ENCODE measurements at places on chromosomes 3 and 15. TPM values are rescaled to one million over a fixed set of nuclear protein-coding genes. Genes with fewer than 3 reads are reported as not detected.

The CLDN1 gene
- total RNA-seq, result 0.79 TPM

The KLHL40 gene
- not detected for total RNA-seq

The AGTR1 gene
- total RNA-seq, result under 0.01 TPM

The PTH1R gene
- 0.85 TPM for total RNA-seq

The SCN5A gene
- total RNA-seq, result 6.5 TPM

The ARHGEF26 gene
- 0.33 TPM for total RNA-seq

The COL8A1 gene
- total RNA-seq, result 653 TPM

The P2RY1 gene
- total RNA-seq, result 0.88 TPM

The C3orf49 gene
- not detected for total RNA-seq

GRCh38 chr15:78082743-78083110 lies 5.2 kb upstream of the TBC1D2B start:
- DNase-seq, result no peak

DNA sequence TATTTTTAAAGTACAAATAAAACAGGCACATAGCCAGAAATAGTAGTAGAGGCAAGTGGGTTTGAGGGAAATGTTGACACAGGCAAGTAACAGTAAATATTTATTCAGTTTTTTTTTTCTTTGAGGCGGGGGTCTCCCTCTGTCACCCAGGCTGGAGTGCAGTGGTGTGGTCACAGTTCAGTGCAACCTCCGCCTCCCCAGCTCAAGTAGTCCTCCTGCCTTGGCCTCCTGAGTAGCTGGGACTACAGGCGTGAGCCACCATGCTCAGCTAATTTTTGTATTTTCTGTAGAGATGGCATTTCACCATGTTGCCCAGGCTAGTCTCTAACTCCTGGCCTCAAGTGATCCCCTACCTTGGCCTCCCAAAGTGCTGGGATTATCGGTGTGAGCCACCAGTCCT lies 43.5 kb downstream of the PHLDB2 start:
- no peak for DNase-seq

DNA sequence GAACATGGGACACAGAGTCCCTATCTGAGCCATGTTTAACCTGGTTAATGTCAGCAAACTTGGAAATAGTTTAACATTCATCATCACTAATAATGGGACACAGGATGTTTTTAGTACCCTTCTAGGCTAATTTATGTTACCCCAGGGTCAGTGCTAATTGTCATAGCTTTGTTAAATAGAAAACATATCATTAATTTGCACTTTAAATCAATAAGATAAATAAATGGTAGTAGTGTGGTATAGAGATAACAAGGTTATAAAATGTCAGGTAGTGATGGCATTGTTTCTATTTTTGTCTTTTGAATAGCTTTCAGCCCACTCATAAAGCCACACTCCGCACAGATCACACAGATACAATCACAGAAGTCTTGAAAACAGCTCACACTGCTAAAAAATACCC lies 534.9 kb downstream of the MECOM start:
- peak; percentile 37 for DNase-seq

DNA sequence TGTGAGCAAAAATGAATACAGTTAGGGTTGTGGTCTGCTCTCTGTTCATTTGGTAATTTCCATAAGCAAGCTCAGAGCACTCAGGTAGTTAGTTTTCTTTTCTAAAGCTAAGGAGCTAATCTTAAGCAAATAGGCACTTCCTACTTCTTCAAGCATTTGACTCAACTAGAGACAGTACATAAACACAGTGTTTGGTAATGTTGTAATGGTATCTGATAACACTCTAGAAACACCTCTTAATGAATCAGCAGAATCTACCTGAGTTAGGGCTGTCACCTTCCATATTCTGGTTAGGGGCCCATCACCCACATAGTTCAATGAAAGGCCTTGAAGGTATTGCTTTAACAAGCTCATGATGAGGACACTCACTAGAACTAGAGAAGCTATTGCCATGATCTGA lies 83.1 kb downstream of the PLCH1 start:
- DNase-seq, result no peak

DNA sequence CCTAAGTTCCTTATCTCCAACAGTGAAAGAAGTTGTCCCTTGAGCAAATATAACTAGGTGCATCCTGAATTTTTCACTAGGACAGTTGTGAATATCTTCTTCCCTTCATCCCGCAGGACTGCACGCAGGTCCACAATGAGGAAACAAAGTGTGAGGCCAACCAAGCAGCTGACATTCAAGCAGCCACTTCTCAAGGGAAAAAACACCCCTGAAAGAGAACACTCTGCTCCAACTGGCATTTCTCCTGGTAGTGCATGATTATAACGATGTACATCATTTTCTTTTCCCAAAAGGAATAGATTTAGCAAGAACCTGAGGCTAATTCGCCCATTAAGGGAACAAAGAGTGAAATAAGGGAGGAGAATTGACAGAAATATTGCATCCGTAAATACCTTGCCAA lies 74.5 kb downstream of the ANXA2 start:
- DNase-seq, result no peak

DNA sequence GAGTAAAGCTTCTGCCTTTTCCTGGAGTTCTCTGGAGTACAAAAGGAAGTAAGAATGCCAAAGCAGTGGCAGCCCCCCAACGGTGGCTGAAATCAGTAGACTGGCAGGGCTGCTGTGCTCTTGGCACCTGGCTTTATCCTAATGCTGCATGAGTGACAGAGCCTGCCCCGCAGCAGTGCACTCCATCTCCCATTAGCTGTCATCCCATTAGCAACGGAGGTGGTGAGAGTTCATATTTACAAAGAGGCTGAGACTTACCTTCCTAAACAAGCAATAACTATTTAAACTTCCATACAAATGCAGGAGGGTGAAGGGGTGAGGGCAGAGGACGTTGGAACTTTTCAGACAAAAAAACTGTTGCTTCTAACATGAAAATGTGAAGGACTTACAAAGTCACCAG lies 51.9 kb downstream of the SERPINI1 start:
- no peak for DNase-seq

- no peak for DNase-seq
These were observed 21.7 kb upstream of the EPHB3 start for GRCh38 chr3:184539801-184540435.

GRCh38 chr3:111476701-111477100 lies 65.3 kb upstream of the CD96 start:
- no peak for DNase-seq

DNA sequence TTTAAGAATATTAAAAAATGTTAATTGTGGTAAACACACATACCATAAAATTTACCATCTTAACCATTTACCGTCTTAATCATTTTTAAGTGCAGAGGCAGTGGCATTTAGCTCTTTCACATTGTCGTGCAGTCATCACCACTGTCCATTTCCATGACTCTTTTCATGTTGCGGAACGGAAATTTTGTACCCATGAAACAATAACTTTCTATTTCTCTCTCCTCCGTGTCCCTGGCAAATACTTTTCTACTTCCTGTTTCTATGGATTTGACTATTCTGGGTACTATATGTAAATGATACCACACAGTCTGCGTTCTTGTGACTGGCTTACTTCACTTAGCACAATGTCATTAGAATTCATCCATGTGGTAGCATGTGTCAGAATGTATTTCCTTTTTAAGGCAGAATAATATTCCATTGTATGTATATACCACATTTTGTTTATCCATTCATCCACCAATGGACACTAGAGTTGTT lies 27.9 kb downstream of the AKAP13 start:
- DNase-seq, result peak; percentile 68

- DNase-seq, result peak; percentile 14
These were observed 47.6 kb downstream of the TRIM71 start for GRCh38 chr3:32865383-32865782.

DNA sequence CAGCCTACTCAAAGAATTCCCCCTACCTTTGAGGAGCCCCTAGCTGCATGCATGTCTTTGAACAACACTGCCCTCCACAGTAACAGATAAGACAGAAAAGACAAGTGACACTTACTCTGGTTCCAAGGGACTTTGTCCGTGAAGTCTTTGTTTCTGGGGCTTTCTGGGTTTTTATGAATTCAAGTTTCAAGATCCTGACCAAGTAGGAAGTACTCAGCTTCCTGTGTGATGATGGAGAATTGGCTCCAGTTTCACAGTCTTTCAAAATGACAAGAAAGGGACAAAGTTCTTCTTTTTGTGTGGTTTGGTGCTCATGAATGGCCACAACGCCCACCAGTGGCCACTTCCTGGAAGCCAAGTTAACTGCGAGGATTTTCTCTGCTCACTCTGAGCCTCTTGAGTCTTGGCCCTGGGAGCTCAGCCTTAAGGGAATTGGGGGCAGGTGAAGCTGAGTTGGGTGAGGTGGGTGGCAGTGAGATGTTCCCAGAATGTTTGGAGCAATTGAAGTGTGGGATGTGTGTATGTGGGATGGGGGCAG lies at the start of gene CCR1:
Gene CCR1, minus strand, starts transcription at position 147 of the 538 bp plus-strand sequence. CDS start 4,000 bp downstream, outside the sequence.
- DNase-seq, result no peak

DNA sequence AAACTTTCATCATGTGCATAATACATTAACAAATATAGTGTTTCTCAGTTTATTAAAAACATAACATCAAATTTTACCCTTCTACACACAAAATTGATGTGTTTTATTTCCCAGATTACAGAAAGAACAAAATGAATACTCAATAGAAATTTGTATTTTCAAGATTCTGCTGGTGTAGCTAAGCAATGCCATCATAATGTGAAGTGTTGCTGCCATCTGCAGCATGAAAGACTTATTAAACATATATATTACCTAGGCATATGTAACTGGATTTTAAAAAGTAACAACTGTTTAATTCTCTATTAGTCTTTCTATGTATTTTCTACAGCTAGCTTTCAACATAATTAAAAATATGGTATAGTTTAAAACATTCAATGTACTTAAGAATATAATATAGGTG lies 27.5 kb downstream of the PLSCR5 start:
- peak; percentile 77 for DNase-seq

GRCh38 chr3:28791713-28792255 lies 443.2 kb upstream of the AZI2 start:
- no peak for DNase-seq

- DNase-seq, result no peak
These were observed 1250.0 kb upstream of the GBE1 start for GRCh38 chr3:83011481-83011880.

DNA sequence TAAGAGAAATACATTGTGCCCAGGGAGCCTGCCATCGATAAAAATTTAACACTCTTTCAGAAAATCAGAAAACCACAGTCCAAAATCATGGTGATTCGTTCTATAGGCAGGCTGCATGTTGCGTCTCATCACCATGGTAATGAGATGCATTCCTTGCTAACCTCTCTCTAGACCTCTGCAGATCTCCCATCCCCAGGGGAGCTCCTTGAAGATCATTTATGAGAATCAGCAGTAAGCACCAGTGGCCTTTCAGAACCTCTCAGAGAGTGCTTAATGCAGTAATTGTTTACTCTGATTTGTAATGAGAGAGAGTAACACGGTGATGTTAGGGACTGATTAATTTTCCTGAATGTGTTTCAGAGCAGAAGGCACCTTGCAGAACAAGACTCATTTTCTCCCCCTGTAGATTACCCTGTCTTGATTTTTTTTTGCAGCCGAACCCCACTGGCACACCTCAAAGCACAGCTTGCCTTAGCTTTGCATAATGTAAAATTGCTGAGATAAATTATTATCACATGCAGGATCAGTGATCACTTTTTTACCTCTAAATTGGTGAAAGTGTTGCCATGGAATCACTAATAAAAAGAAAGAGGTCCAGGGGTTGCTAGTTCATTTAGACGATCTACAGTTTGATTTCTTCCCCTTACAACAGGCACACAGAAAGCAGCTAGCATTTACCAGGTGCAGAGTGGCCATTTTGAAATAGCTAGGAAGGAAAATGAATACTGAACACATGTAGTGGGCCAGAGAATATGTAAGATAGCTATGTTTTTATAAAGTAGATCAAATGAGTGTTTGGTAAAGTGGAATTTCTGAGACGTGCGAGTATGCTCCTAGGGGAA lies 98.9 kb upstream of the CHL1 start:
- no peak for DNase-seq

DNA sequence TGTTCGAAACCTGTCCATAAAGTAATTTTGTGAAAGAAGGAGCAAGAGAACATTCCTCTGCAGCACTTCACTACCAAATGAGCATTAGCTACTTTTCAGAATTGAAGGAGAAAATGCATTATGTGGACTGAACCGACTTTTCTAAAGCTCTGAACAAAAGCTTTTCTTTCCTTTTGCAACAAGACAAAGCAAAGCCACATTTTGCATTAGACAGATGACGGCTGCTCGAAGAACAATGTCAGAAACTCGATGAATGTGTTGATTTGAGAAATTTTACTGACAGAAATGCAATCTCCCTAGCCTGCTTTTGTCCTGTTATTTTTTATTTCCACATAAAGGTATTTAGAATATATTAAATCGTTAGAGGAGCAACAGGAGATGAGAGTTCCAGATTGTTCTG lies 44.4 kb downstream of the AGTR1 start:
- DNase-seq, result no peak

GRCh38 chr3:194487289-194488054 lies 670 bp upstream of the ATP13A3 start:
- DNase-seq, result peak; percentile 50

GRCh38 chr15:95930659-95931375 lies 399.7 kb upstream of the NR2F2 start:
- DNase-seq, result no peak

- DNase-seq, result no peak
These were observed 557.8 kb upstream of the CCDC54 start for GRCh38 chr3:106819440-106819839.

- peak; percentile 20 for DNase-seq
These were observed 17.7 kb downstream of the ATG7 start for GRCh38 chr3:11289864-11290263.

DNA sequence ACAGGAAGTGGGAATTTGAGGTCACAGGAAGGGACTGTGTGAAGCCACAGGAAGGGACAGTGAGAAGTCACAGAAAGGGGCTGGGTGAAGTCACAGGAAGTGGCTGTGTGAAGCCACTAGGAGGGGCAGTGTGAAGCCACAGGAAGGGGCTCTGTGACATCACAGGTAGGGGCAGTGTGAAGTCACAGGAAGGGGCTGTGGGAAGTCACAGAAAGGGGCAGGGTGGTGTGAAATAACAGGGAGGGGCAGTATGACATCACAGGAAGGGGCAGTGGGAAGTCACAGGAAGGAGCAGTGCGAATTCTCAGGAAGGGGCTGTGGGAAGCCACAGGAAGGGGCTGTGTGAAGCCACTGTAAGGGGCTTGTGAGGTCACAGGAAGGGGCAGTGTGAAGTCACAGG lies 35.8 kb downstream of the GASK1A start:
- DNase-seq, result no peak

- no peak for DNase-seq
These were observed 40.5 kb upstream of the CCR4 start for GRCh38 chr3:32910954-32911353.

DNA sequence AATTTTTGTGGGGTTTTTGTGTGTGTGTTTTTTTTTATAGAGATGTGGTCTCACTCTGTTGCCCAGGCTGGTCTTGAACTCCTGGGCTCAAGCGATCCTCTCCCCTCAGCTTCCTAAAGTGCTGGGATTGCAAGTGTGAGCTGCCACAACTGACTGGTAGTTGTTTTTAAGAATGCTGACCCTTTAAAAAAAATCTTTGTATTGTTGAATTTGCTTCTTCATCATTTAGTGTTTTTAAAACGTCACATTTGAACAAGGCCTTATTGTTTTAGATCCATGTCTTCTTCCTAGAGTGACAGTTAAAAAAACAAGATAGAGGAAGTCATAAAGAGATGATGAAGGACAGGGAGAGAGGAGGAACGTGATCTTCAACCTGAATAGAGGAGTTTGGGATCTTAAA lies 24.1 kb downstream of the GJD2 start:
- no peak for DNase-seq

Data from dermis blood vessel endothelial cell (primary cell).